Activated naive CD4-positive, alpha-beta T cell treated with anti-CD3 and anti-CD28 coated beads for 36 hours (primary cell): ENCODE measurements at places on chromosomes 16 and 17. TPM values are rescaled to one million over a fixed set of nuclear protein-coding genes. Genes with fewer than 3 reads are reported as not detected.

FN3K gene
- 1.3 TPM for total RNA-seq

- DNase-seq, result no peak
Observed at GRCh38 chr16:67019171-67019570, 9.8 kb upstream of the CBFB start.

DNA sequence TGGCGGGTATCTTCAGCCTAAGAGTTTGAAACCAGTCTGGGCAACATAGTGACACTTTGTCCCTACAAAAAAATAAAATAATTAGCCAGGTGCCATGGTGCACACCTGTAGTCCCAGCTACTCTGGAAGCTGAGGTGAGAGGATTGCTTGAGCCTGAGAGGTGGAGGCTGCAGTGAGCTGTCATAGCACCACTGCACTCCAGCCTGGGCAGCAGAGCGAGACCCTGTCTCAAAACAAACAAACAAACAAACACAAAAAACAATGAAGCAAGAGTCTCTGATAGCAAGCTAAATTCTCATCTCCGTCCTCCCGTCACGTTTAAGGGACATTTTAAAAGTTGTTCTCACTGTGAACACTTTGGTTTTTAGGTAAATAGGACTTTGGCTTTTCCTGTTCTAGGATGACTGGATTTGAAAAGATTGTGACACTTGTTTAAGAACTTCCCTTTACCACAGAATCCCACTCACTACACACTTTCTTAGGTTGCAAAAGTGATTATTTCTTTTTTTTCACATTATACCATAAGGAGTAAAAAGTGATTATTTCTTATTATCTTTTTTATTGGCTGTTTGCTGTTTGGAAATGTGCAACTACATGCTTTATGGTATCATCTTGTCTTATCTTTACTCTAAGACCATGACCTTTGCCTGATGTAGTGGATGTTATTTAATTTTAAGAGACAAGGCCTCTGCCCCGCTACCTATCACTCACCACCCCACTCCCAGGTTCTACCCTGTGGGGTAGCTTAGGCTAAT, 4.4 kb upstream of the ERN1 start:
- no peak for DNase-seq

DNA sequence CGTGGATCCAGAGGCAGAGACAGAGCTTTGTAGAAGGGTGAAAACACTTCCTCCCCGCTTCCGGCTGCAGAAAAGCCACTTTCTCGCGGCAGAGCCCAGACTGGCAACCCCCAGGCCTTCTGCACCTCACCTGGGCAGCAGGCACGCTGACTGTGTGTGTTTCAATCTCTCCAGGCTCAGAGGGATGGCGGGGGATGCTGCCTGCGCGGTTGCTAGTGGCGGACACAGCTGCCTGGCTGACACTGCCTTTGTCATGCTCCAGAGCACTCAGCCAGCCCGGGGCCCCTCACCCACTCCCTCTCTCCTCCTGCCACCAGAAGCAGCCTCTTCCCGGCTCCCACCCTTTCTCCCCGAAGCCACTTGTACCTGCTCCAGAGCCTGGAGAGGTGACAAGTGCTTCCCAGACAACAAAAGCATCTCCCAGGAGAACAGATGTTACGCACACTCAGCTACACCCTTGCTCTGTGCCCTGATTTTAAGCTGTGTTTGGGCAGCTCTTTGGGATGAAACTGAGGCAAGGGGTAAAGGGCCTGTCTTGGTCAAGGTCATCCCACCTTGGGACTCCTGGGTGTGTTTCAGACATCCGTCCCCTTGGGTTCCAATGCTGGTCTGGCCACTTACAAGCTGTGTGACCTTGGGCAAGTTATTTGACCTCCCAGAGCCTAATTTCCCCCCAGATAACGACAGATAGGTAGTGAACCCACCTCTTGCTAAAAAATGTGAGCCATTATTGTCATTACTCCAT, 9.2 kb upstream of the GLIS2 start:
- peak; percentile 66 for DNase-seq

DNA sequence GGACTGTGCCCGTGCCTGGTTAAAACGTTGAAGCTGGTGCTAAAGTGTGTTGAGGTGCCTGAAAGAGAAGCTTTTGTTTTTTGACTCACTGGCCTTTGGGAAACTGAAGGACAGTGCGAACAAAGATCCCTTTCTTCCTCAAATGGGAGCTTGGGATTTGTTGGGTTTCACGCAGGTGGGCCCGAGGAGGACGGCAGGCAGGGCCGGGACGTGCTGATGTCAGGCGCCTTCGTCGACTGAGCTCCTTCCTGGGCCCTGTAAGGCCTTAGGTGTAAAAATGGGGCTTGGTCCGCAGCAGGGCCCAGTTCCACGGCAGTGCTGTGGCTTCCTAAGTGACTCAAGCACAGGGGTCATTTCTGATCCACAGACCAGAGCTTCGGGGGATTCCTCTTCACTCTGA, 106.9 kb downstream of the BANP start:
- DNase-seq, result no peak

DNA sequence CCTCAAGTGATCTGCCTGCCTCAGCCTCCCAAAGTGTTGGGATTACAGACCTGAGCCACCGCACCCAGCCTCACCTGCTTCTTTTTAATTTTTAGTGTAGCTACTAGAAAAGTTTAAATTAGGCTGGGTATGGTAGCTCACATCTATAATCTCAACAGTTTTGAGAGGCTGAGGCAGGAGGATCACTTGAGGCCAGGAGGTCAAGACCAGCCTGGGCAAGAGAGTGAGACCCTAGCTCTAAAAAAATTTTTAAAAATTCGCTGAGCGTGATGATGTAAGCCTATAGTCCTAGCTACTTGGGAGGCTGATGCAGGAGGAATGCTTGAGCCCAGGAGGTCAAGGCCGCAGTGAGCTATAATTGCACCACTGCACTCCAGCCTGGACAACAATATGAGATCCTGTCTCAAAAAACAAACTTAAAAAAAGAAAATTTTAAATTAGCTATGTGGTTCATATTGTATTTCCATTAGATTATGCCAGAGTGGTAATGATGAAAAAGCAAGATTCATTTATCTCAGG, 34.9 kb downstream of the TXNDC11 start:
- no peak for DNase-seq
